ENCODE measurements at places on chromosomes 16 and 17. TPM values are rescaled to one million over a fixed set of nuclear protein-coding genes. Genes with fewer than 3 reads are reported as not detected.

Gene PYY
- total RNA-seq: 71.3 TPM

Gene B4GALNT2
- 41.7 TPM for total RNA-seq

Gene YBX2
- 0.43 TPM for total RNA-seq

Gene RILP
- 8.6 TPM for total RNA-seq

Gene CCL14
- total RNA-seq: 3.7 TPM

Gene LRRC45
- 16.8 TPM for total RNA-seq

- DNase-seq: peak; percentile 21
These were observed 19.9 kb downstream of the SP2 start for GRCh38 chr17:47915776-47916398.

GRCh38 chr16:986925-987582 is 5.5 kb downstream of the SOX8 start:
- DNase-seq: peak; percentile 66

DNA sequence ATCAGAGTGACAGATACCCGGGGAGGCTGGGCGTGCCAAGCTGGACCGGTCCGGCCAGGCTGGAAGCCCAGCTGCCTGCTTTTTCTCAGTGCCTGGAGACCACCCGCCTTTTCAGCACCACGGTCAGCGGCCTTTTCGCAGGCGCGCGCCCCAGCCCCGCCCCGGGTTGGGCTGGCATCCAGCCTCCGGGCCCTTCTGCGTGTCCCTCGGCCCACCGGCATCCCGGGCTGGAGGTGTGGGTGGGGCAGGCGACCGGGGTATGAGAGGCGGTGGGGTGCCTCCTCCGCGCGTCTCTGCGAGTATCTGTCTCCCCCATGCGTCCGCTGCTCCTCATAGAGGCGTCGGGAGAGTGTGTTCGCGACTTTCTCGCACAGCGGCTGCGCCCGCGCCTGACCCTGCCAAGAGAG is 102.5 kb downstream of the MRM1 start:
- DNase-seq: peak; percentile 87

DNA sequence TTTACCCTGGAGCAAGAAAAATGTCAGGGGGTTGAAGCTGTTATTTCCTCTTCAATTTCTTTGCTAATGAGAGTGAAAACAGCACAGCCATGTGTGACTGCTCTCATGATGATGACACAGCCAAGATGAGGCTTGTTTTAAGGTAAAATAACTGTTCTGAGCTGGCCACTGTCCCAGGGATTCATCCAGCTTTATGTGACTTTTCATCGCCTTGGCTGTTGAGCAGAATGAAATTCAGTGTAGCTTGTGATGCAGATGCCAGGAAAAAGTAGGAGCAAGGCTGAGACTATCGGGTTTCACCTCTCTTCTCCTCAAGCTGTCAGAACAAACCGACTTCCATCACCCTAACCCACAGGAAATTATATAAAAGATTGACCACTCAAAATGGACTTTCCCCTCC is 361.8 kb upstream of the CDH5 start:
- DNase-seq: peak; percentile 67

DNA sequence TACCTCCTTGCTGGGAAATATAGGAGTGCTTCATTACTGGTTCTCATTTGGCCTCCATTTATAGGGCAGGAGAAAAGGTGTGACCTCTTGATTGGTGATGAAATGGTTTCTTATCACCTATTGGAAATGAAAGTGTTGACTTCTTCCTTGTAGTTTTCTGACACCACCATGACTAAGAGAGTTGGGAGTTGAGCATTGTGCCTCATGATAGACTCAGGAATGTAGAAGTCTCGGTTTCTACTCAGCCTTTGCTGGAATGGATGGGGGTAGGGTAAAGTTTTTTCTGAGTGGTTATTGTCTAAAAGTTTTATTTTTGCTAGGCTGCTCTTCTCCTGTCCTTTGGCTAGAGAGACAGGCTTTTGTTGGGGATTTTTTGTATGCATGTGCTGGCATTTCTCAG is 117.4 kb downstream of the PHKB start:
- no peak for DNase-seq

DNA sequence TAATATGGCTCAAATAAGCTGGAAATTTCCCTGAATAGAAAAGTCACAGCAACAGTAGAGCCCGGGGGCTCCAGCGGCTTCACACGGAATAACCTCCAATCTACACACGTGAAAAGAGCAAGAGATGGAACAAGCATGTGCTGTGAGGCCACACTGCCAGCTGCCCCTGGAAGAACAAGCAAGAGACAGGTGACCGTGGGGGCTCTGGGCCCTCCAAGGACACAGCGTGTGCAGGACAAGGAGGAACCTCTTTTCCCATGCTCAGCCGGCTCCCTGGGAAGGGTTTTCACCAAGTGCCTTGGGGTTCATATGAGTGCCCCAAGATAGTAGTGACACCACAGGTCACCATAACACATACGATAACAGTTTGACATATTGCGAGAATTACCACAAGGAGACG is 110.2 kb upstream of the ZNF750 start:
- no peak for DNase-seq

DNA sequence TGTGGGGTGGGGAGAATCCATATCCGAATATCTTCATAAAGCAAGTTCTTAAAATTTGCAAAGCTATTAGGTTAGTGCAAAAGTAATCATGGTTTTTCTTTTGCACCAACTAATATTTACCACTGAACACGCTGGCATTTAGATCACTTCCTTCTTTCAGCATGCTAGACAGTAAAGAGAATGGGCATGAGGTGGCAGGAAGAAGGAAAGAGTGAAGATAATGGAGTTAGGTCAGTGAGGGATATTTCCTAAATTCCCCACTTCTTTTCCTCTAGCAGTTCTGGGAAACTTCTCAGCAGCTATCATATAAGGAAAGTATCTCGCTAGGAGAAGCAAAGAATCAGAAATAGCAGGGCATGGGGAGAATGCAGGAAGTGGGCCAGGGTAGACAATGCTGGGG is 39.0 kb downstream of the SLC6A4 start:
- DNase-seq: no peak

DNA sequence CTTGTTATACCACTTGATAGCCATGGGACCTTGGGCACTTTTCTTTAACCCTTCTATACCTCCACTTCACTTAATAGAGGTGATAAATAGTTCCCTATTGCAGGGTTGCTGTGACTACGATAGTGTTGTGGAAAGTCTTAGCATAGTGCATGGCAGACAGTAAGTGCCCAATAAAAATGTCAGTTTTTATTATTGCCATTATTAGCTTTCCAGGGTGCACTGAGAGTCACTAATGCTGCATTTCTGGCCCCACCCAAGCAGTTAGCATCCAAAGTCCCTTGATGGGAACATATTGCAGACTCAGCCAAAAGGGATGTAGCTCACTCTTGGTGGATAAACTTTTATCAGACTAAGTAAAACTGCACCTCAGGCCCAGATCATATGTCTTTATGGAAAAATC is 41.5 kb upstream of the TEKT3 start:
- DNase-seq: peak; percentile 29

DNA sequence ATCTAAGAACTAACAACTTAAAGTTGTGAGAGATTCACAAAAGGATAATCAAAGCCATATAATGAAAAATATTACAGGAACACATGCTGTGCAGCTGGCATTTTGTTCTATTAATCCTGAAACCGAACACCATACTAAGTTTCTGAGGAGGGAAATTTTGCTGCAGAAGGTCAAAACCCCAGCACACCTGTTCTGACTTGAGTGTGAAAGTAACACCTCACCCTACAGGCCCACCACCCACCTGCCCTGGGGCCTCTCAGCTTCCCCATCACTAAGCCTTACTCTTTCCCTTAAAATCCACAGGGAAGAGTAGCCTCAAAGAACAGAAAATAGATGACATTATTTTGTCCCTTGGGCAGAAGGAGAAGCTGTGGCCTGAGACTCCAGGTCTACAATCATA is 44.8 kb downstream of the STAT5A start:
- DNase-seq: no peak

DNA sequence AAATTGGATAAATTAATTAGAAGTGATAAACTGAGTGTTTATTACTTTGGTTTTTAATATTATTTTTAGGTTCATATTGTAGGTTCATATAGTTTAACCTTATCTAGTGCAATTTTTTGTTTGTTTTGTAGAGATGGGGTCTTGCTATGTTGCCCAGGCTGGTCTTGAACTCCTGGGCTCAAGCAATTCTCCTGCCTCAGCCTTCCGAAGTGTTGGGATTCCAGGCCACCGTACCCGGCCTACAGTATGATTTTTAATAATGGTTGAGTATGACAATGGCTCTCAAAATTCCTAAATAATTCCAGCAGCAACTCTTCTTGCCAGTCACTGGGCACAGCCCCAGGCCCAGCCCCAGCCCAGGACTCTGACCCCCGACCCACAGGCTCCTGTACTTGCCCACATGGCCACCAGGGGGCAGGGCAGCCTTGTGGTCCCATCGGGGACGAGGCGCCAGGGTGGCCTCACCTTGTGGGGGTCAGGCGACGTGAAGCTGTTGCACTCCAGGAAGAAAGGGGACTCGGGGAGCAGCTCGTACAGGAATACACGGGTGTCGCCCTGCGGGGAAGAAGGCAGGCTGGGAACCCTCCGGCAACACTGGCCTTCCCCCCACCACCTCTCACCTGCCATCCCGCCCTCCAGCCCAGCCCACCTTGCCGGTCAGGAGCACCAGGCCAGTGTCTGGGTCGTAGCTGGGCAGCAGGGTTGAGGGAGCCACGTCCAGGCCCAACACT is 7.9 kb upstream of the PAM16 start:
- peak; percentile 76 for DNase-seq

DNA sequence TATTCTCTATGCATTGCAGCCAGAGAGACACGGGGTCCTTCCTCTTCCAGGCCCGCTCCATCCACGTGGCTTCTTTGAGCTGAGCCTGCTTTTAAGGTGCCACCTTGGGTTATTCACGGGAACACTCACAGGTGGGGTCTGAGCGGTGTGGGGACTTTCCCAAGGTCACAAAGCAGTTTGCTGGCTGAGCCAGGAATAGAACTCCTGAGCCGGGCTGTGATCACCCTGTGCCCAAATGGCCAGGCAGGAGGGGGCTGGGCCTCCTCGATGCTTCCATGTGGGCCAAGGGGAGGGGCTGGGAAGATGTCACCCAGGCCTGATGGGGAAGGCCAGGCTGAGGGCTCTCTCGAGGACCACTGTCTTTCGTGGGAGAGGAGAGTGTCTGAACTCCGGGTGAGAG is 13.0 kb upstream of the GSE1 start:
- DNase-seq: no peak

DNA sequence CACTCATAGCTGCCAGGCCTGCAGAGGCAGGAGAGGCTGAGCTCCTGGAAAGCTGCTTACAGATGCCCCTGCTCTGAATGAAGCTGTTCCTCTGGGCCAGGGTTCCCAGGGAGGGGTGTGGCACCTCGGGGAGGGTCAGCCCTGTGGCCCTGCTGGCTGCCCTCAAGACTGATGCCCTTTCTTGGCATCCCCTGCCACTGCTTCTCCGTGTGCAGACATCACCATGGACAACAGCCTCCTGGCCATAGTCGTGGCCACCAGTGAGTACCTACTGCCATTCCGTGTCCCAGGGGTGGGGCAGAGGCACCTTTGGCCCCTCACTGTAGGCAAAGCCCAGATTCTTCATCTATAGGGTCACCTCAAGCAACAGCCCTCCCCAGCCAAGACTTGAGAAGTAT is 8.9 kb downstream of the MRPL27 start:
- DNase-seq: no peak

DNA sequence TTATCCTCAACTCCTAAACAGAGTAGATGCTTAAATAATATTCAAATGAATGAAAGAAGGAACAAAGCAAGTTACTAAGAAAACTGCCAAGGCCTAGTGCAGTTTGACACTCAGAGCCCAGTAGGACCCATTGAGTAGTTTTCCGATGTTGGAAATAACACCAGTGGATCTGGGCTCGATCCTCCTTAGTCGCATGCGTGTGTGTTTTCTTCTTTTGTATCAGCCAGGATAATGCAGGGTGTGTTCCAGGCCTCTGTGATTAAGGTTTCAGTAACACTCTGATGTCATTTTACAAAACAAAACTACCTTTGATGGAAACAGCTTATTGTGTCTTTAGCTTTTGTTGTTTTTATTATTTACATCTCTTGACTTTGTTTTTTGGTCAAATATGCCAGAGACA is 24.5 kb downstream of the KSR1 start:
- DNase-seq: no peak
